HuH-7.5 (cell line): ENCODE measurements at places on chromosomes 2 and 18.

DNA sequence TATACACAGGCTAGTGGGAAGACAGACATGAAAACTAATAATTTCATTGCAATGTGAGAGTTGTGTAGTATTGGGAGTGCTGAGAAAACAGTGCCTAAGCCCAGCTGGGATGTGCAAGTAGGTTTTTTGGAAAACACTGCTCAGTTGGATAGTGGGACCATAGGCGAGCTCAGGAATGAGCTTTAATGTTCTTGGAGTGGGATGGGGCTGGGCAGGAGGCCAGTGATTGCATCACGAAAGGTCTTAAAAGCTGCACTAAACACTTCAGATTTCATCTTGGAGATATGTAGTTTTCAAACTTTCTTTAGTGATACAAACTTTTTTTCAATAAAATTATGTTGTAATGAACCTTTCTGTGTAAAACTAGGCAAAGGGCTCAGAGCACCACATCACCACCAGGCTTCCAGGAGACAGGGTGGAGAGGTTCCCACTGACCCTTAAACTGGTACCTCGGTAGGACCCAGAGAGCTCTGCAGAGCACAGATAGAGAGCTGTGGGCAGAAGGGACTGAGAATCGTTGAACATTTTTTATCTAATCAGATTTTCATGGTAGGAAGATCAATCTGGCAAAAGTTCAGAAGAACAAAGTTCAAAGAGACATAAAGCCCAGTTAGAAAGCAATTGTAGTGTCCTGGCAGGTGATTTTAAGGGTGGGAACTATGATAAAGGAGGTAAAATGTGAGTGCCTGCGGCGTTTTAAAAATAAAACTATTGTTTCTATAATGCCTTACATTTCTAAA is 176.2 kb downstream of the TRABD2A start:
- DNase-seq = no peak

DNA sequence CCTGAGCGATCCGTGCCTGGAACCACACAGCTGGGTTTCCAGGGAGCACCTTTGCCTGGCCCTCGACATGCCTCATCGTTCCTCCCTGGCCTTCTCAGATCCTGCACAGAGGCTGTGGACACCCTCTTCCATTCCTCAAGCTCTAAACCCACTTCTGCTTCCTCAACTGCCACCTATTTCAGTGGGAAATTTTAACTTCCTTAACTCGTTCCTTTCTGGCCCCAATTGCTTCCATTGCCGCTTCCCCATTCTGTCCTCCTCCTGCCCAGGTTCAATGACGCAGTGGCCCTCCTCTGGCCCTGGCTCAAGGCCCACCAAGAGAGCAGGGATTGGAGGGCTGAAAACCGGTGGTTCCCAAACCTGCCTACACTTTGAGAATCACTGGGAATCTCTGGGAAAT is 4.8 kb upstream of the B3GNT7 start:
- no peak for DNase-seq

DNA sequence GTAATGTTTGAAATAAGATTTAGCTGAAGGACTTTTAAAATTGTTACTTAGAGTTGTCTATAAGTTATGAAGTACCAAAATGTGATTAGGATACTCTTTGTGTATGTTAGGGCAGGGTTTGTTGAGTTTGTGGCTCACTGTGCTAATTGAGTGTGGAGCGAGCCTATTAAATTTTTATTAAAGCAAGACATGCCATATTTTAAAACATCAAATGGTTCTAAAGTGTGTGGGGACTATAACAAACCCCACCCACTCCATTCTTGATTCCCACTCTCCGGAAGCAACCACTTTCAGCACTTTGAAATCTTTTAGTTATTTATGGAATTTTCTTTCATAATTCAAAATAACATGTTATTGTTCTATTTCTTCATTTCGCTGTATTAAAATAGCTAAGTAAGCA is 1.8 kb downstream of the HNMT start:
- DNase-seq = no peak

GRCh38 chr2:165957030-165957675 is 3.6 kb upstream of the TTC21B start:
- DNase-seq = no peak

GRCh38 chr2:238869-239268 is 25.0 kb downstream of the SH3YL1 start:
- no peak for DNase-seq

DNA sequence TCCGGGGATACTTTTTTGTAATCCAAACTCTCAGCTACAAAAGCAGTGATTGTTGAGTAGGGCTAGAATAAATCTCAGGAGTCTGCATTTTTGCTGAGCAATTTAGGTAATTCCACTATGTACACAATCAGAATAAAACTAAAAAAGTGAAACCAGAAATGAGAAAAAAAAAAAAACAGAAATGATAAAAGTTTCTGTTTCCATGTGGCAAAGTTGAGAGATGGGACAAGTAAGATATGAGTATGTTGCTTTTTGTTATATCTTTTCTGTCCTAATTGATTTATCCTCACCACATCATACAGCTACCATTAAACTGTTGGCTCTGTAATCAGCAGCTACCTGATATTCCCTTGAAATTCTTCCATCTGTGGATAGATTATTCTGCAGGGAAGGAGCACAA is 92.7 kb downstream of the VWC2L start:
- no peak for DNase-seq

DNA sequence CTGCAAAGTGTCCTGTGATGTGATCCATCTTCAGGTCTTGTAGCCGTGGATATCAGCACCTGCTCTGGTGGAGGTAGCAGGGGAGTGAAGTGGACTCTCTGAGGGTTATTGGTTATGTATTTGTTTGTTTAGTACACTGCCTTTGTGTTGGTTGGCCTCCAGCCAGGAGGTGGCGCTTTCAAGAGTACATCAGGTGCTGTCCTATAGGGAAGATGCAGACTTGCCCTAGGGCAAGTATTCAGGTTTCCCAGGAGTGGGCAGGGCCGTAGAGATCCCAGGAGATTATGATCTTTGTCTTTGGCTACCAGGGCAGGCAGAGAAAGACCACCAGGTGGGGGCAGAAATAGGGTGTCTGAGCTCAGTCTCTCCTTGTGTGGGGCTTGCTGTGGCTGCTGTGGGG is 411.8 kb downstream of the SOX11 start:
- DNase-seq = no peak

DNA sequence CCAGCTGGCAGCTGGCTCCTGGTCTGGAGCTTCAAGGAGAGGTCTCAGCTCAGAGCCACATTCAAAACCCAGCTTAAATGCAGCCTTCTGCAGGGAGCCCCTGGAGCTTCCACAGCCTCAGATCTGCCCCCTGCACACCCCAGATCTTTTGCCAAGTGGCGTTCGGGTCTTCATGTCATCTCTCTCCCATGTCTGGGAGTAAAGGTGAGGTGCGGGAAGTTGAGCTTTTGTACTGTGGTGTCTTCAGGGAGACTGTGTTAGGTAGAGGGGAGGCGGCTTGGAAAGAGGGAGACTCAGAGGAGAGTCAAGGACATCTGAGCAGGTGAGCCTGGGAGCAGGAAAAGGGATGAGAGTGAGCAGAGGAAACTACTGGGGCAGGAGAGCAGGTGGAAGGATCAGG is 25.4 kb downstream of the MPHOSPH10 start:
- no peak for DNase-seq

GRCh38 chr18:11751341-11752115 is 62.5 kb downstream of the GNAL start:
- DNase-seq = no peak

DNA sequence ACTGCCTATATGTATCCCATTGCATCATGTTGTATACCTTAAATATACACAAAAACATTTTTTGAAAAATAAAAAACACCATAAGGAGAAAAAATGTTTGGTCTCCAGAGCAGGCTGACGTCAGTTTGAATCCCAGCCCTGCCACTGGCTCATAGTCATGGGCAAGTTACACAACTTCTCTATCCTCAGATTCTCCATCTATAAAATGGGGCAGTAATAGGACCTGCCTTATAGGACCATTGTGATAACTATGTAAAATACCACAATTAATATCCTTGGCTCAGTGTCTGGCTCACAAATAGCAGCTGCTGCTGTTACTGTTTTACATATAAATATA is 135.6 kb downstream of the SMAD7 start:
- DNase-seq = no peak

GRCh38 chr2:121248766-121249343 is 36.1 kb downstream of the TFCP2L1 start:
- DNase-seq = no peak

DNA sequence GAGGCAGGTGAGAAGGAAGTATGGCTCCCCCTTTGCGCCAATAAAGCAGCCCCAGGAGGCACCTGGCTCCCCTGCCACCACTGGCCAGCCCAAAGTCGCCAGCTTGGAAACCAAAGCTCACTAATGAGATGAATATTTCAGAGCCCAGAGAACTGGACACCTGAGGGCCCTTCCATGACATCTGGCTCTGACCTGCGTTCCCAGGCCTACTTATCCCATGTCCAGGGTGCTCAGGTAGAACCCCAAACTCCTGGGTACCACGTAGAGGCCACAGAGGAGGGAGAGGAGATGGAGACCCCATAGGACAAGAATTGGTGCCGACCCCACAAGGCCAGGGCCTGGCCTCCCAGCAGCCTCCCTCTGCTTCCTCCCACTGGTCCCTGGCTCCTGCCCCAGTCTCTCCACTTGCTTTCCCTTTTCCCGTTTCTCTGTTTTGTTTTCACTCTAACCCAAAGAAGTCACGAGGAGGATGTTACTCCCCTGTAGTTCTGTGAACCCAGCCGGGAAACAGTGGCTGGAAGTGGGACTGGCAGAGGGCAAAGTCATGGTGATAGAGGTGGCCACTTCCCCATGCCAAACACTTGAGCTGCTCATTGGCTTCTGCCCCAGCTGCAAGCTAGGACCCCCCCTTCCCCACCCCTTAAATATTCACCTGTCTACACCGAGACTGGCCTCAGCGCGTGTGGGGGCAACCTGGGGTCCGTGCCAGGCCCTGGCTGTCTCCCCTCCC is 820 bp downstream of the TMBIM1 start:
- no peak for DNase-seq

- DNase-seq = no peak
These were observed 3.9 kb downstream of the SKOR2 start for GRCh38 chr18:47247416-47248114.

- DNase-seq = no peak
These were observed 153.8 kb downstream of the PIEZO2 start for GRCh38 chr18:10995550-10995949.

- no peak for DNase-seq
These were observed 44.7 kb upstream of the SULT1C3 start for GRCh38 chr2:108195133-108195439.

DNA sequence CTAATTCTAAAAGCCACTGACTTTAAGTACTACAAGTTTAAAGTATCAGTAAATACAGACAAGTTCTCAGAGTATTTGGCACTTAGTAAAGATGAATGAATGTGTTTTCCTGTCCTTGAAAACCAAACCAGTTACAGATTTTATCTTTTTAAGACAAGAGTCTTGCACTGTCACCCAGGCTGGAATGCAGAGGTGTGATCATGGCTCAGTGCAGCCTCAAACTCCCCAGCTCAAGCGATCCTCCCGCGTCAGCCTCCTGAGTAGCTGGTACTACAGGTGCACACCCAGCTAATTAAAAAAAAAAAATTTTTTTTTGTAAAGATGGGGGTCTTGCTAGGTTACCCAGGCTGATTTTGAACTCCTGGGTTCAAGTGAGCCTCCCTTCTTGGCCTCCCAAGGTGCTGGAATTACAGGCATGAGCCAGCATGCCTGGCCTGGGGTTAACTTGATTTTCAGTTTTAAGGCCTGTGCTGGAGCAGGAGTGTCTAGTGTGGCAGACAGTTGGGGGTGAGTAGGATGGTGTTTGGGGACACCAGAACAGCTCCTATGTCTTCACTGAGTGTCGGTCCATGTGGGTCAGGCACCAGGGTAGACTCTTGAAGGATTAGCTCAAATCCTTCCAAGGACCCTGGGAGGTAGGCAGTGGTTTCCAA is 9.7 kb downstream of the RPS7 start:
- DNase-seq = no peak

- no peak for DNase-seq
These were observed 9.4 kb upstream of the RALB start for GRCh38 chr2:120243211-120243610.

GRCh38 chr2:28707592-28707991 is 44.0 kb upstream of the PPP1CB start:
- no peak for DNase-seq

- DNase-seq = no peak
These were observed 36.0 kb downstream of the CSRNP3 start for GRCh38 chr2:165505514-165505913.

DNA sequence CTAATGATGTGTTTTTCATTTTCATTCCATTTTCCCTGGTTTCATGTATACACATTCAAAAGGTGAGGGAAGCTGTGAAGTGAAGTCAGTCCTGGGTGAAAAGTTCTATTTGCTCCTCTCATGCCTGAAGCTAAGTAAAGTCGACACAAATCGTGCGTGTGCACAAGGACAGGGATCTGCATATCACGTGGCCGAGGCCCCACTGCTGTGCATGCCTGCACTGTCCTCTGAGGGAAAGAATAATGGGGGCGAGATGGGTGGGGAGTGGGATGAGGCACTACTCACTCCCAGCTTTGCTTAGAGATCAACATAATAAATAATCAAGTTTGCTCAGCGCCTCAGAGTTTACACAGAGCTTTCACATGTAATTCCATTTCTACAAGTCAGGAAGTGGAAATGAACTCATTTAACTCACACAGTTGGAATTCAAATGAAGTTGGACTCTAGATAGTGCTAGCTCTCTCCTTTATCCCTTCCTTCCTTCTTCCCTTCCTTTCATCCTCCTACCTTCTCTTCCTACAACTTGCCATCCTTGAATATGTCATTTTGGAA is 5.1 kb upstream of the PTPRM start:
- no peak for DNase-seq

- no peak for DNase-seq
These were observed 209.5 kb downstream of the KCNH7 start for GRCh38 chr2:162629085-162629484.

DNA sequence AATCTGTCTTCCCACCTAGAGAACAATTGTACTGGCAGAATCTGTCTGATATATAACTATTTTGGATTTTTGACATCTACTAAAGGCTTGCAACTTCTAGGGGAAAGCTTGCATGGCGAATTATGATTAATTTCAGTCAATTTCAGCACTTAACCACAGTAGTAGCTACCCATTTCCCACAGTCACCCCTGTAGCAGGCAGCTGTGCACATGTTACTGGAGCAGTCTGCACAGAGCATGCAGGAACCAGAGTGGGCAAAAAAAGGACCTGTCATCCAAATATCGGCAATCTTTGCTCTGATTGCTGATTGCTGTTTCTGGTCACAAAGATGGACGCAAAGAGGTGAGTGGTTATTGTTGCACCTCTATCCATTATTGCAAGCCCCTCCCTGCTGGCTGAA is 473.3 kb downstream of the SPAG16 start:
- no peak for DNase-seq

GRCh38 chr2:33395655-33396249 is 80.7 kb upstream of the RASGRP3 start:
- no peak for DNase-seq

- no peak for DNase-seq
These were observed 443.9 kb upstream of the ZNF804A start for GRCh38 chr2:184154438-184154837.

DNA sequence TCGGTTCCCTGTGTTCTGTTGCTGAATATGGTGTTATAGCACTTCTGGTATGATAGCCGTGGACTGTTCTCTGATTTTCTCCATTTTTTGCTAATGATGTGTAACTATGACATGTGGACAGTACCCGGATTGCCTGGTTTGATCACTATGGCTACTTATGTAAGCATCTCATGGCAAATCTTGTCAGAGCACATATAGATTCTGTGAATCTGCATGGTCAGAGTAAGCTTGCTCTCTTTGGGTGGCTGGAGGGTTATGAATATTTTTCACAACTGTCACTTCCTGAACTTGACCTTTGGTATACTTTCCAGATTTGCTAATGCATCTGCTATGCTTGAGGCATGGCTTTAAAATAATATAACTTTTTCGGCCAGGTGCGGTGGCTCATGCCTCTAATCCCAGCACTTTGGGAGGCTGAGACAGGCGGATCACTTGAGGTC is 36.8 kb upstream of the ATP8B1 start:
- no peak for DNase-seq
